Stimulated activated CD4-positive, alpha-beta T cell treated with anti-CD3 and anti-CD28 coated beads, TNF-alpha, amount 100 ng/mL, for 1 hour (primary cell): ENCODE measurements at places on chromosomes 2 and 18.

DNA sequence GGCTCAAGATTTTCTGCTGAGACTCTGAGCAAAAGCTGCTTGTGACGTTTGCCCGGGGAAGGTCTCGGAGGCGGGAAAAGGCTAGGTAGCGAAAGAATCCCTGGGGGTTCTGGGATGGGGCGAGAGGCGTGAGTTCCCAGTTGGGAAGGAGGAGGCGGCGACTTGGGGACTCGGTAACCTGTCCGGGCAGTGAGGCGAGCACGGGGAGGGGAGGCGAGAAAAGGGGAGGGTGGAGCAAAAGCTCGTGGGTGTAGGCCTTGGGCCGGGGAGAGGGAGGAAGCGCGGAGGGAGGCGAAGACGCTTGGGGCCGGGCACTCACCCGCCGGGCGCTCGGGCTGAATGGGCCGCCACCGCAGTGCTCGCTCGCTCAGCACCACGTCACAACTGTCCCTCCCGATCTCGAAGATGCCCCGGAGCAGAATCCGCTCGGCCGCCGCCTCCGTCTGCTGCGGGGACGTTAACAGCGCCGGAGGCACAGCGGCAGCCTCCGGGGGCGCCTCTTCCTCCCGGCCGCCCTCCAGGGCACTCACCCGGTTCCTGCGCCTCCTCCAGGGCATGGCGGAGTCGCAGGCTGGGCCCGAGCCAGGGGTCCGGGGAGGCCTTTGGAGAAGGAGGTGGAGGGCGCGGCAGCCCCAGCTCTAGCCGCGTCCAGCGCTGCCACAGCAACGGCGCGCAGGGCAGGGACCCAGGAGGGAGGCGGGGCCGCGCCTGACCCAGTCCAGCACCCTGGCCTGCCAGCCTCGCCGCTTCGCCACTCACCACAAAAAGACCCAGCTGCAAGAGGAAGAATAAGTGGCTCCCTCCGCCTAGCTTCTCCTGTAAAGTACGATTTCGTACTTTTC, at the start of gene CERKL:
Gene CERKL, minus strand, starts transcription at position 656 of the 842 bp plus-strand sequence. Its CDS starts 99 bp downstream, at position 557.
- no peak for DNase-seq

- DNase-seq: no peak
Measured at GRCh38 chr18:31274931-31275330, 43.0 kb upstream of the DSG1 start.

DNA sequence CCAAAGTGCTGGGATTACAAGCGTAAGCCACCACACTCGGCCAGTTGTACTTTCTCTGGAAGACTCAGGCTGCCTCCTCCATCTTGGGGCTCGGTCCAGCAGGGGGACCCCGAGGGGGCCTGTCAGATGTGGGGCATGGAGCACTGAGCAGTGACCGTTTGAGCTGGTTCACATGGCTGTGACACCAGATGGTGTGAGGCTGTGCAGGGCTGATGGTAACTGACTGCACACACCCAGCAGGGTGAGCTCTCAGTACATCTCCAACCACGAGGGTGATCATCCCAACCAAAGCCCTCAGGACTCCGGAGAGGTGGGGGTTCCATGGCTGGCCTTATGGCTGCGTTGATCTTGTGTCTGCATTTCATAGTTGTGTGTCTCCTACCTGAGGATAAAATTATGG, 63.4 kb downstream of the FAM168B start:
- DNase-seq: no peak

GRCh38 chr2:70498528-70498927, 55.1 kb downstream of the TGFA start:
- DNase-seq: no peak

GRCh38 chr2:88669482-88670214, 21.8 kb upstream of the RPIA start:
- DNase-seq: no peak

GRCh38 chr2:222572751-222573174, 83.1 kb downstream of the FARSB start:
- no peak for DNase-seq

DNA sequence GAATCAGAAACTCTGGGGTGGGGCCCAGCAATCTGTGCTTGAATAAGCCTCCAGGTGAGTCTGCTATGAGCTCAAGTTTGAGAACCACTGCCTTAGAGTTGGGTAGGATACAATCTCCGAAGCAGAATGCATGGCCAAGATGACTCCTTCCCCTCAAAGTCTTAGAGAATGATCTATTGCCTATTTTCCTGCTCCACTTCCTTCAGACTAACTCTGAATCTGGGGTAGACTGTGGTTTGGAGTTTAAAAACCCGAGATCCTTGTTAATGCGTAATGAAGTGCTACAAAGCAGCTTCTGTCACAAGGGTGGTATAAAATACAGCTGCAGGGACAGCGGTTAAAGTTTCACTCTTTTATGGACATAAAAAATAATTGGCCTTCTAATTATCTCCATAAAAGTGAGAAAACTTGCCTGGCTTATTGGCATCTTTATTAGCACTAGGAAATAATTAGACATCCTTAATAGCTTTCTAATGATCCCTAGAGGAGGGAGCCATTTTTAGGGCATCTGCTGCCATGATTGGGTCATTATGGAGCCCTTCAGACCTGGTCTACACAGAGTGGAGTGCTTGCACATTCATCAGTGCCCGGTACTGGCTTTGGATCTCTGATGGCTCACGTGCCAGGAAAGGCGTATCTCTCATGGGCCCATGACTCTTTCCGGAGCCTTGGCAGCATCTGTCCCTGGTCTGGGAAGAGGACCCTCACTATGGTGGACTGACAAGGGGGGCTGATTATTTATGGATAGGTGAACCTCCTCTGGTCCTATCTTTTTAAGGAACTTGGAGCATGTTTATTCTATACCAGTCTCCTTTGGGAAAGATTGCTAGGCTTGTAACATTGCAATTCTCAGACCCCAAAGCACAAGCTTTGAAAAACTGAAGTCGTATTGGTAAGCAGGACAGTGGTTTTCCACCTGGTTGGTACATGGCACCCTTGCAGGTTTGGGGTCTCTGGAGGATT, 28.2 kb downstream of the SIX2 start:
- DNase-seq: no peak

DNA sequence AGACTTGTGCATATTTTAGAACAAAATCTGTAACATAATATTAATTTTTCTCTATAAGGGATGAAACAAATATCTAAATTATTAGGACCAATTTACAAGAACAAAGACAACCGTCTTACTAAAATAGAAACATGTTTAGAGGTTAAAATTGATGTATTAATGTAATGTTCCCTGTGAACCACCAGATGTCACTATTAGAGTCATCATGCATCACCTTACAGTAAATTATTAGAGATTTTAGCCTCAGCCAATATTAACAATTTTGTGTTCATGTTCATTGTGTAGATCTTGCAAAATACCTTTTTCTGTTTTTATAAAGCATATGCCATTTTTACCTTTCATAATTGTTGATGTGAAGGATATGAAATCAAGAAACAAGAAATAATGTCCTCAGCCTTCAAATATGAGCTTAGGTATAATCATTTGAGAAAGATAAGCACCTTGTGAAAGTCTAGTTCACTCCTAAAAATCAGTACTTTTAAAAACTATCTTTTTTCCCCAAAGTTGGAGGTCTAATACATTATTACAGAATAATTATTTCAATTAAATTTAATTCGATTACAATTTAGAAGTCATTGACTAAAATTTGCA, 344.3 kb upstream of the KCNH7 start:
- DNase-seq: no peak

- no peak for DNase-seq
Measured at GRCh38 chr2:111978452-111979170, 76.5 kb upstream of the TMEM87B start.

DNA sequence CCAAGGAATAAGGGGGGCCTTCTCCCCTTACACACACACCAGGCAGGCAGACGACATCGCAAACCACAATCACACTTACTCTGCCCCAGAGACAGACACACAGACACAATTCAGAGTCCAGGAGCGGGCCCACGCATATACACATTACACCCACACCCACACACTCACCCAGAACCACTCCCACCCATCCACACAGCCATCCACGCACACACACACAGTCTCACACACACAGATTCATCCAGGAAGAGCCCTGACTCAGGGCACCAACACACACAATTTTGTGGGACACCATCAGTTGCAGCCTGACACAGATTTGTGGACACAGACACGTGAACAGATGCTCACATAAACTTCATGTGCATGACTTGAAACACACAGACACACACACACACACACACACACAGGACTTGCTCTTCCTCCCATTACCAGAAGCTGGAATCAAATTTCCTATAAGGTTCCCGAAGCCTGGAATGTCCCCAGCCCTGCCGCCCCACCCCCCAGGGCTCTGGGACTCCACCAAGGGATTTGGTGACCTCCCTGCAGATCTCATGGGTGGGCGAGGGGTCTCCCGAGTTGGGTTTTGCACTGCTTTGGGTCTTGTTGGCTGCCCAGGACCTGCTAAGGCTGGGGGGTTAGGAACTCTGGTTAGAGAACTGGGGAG, 23.5 kb downstream of the TNS1 start:
- DNase-seq: no peak

DNA sequence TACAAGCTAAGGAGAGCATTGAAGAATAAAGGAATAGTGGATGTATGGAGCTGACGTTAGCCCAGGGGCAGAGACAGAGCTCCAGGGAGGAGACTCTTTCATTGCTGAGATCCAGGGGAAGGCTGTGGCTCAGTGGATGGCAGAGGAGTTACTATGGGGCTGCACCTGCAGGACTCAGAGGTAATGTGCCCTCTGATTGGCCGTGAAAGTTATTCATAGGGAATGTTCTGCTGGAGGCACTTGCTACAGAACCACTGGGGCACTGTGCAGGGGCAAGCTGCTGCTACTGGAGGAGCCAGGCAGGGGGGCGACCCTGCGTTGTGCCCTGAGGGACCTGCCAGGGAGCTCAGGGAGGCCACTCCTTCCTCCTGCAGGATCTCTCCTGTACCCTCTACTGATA, 199.2 kb downstream of the PTPRM start:
- no peak for DNase-seq

DNA sequence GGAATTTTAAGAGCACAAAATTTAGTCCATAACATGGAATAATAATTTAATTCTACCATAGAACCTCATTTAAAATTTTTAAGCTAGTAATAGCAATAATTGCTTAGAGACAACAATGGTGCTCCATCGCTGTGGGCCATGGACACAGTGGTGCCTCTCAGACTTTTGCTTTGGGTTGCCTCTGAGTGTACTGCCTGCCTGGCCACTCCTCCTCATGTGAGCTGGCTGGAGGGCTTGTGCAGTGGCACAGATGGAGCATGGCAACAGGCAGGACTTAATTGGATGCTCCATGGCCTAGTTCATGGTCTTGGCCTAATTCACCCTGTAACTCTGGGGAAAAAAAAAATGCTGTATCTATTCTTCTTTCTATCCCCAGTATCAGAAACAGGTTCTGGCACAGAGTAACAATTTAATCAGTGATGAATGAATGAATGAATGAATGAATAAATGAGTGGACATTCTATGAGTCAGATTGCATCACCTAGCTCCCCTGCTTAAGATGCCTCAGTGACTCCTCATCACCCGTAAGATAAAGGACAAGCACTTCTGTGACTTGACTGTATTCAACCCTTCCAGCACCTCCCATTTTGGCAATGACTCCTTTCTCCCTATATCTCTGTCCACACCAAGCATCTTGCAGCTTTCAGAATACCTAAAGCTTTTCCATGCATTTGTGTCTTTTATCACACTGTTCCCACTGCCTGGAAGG, 211.8 kb upstream of the SLC14A2 start:
- DNase-seq: no peak

- DNase-seq: no peak
Measured at GRCh38 chr2:45285311-45285710, 276.1 kb upstream of the SIX2 start.

- no peak for DNase-seq
Measured at GRCh38 chr2:128736689-128737545, 418.2 kb upstream of the HS6ST1 start.
